ENCODE measurements at places on chromosomes 16 and 17.

DNA sequence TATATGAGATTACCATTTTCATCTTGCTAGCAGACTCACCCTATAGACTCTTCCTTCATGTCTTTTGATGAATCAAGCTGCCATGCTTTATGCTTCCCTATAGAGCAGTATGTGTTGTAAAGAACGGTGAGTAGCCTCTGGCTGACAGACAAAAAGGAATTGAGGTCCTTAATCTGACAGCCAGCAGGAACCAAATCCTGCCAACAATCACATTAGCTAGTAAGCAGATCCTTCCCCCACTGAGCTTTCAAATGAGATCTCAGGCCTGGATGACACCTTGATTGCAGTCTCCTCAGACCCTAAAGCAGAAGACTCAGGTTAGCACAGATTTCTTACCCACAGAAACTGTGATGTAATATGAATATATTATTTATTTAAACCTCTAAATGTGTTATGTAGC is 577.0 kb downstream of the CDH11 start:
- no peak for DNase-seq

- no peak for DNase-seq
These were observed 1.1 kb downstream of the CD300H start for GRCh38 chr17:74566132-74566753.

DNA sequence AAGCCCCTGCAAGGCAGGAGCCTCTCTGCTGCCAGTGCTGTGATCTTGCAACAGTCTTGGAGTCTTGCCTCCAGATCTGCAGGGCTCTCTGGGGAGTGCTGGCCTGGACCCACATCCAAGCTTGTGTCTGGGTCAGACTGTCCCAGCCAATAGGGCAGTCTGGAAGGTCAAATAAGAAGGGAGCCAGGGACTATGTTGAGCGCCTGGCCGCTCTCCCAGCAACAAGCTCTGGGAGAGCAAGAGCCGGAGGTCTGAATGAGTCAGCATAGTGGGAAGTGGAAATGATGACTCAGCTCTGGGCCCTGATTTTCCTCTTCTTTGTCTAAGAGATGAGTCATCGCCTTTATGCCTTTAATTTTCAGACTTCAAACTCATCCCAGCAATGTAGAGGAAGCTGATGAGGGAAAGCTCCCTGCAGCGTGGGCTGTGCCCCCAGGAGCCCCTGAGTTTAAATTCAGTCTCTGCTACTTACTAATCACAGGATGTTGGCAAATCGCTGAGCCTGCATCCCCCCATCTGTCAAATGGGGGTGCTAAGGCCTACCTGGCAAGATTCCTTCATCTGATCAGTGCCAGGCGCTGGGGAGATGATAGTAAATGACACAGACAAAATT is 43.6 kb upstream of the HAPSTR1 start:
- no peak for DNase-seq

DNA sequence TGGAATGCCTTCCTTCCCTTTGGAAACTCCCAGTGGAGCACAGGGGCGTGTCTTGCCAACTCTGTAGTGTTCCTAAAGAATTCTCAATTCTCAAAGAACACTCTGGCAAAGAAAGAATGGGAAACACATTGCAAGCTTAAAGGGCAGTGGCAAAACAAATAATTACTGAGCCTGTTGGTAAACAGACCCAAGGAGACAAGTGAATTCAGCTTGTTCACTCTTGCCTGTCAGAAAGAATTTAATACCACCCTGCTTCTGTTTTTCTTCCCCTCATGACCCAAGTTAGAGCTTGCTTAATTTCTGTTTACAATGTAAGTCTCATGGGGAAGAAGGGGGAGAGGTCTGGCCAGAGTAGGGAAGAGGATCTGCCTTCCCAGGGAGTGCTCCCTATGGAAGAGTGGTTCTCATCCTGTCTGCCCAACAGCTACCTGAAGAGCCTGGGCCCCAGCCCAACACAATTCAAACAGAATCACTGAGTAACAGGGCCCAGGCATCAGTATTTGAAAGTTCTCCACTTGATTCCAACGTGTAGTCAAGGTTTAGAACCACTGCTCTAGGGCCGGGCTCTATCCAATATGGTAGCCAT is 386.0 kb downstream of the SLC39A11 start:
- DNase-seq, result no peak

GRCh38 chr17:33204701-33205100 is 88.4 kb downstream of the ASIC2 start:
- DNase-seq, result no peak

GRCh38 chr16:24858219-24859041 is 12.7 kb downstream of the SLC5A11 start:
- no peak for DNase-seq

- no peak for DNase-seq
These were observed 475.9 kb downstream of the XYLT1 start for GRCh38 chr16:16994831-16995230.

- no peak for DNase-seq
These were observed 97.4 kb upstream of the CACNG5 start for GRCh38 chr17:66737524-66737923.

- DNase-seq, result no peak
These were observed 114.4 kb downstream of the SEC14L1 start for GRCh38 chr17:77254951-77255825.

DNA sequence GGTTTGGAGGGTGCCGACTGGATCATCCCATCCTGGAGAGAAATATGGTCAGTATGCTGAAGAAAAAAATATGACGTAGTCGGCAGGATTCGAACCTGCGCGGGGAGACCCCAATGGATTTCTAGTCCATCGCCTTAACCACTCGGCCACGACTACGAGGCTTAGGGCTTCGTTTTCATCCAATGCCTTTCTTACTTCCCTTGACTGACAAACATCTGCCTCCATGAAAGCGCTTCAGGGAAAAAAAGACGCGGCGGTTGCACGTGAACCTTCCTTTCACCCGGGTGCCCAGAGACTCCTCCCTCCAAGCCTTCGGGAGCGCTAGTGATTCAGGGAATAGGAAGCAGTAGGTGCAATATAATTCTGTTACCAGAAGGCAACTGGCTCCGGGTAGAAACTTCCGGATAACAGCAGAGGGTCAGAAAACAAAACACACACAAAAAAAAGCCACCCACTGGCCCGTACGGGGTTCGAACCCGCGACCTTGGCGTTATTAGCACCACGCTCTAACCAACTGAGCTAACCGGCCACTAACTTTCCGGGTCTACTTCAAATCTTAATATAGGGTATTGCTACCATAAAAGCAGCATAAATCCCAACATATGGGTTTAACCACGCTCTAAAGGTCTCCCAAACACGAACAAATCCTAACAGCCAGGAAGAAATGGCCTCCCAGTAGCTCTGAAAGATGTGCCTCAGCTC is 16.3 kb upstream of the AURKB start:
- peak; percentile 19 for DNase-seq

GRCh38 chr16:19384656-19385055 is 33.0 kb upstream of the TMC5 start:
- DNase-seq, result no peak

GRCh38 chr17:7839190-7839875 is 5.3 kb downstream of the KDM6B start:
- no peak for DNase-seq

GRCh38 chr16:85637808-85638647 is 24.9 kb downstream of the GSE1 start:
- DNase-seq, result no peak

All from stimulated activated CD4-positive, alpha-beta T cell treated with anti-CD3 and anti-CD28 coated beads, Interleukin-1b, Interleukin-23, amount 100 ng/mL, for 1 hour (primary cell).